ENCODE measurements at places on chromosomes 2 and 18.

DNA sequence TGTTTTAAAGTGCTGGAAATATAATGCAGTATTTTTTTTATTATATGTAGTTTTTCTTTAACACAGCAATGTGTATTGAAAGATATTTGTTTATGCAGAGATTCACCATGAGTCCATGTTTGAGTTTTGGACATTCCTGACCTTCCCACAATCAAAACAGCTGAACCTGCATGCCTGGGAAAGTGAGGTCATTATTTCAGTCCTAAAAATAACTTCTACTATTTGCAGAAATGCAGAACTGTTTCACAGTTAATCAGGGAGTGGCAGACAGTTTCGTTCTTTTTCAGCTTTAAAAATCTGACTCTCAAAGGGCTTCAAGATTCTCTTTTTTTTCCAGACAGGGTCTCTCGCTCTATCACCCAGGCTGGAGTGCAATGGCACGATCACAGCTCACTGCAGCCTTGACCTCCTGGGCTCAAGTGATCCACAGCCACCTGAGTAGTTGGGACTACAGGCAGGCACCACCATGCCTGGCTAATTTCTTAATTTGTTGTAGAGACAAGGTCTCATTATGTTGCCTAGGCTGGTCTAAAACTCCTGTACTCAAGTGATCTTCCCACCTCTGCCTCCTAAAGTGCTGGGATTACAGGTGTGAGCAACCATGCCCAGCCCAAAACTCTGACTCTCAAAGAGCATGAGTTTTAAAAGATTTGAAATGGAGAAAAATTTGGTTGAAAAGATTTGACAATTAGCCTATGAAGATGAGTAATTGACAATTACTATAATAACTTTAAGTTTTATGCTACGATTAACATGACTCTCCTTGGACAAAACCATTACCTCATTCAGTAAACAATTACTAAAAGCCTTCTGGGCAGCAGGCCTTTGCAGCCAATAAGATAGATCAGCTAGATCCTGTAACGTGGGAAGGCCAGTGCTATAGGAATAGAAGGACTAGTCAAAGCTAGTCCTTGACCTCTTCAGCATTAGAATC, 5.0 kb upstream of the MYL12B start:
- DNase-seq, result no peak

- DNase-seq, result no peak
Measured at GRCh38 chr2:213237251-213237650, 47.0 kb upstream of the SPAG16 start.

DNA sequence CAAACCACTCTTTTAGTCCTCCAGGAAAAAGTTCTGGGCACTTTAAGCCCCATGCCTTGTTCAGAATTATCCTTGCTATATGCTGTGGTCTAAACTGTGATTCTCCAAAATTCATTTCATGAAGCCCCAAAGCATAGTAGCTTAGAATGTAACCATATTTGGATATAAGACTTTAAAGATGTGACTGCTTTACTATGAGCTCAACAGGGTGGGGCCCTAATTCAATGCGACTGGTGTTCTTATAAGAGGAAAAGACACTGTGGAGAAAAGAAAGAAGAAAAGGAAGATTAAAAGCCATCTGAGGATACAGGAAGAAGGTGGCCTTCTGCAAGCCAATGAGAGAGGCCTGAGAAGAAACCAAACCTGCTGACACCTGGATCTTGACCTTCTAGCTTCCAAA, 174.8 kb downstream of the GALNT13 start:
- DNase-seq, result no peak

GRCh38 chr2:216495656-216496055, 3.0 kb upstream of the RPL37A start:
- DNase-seq, result no peak

DNA sequence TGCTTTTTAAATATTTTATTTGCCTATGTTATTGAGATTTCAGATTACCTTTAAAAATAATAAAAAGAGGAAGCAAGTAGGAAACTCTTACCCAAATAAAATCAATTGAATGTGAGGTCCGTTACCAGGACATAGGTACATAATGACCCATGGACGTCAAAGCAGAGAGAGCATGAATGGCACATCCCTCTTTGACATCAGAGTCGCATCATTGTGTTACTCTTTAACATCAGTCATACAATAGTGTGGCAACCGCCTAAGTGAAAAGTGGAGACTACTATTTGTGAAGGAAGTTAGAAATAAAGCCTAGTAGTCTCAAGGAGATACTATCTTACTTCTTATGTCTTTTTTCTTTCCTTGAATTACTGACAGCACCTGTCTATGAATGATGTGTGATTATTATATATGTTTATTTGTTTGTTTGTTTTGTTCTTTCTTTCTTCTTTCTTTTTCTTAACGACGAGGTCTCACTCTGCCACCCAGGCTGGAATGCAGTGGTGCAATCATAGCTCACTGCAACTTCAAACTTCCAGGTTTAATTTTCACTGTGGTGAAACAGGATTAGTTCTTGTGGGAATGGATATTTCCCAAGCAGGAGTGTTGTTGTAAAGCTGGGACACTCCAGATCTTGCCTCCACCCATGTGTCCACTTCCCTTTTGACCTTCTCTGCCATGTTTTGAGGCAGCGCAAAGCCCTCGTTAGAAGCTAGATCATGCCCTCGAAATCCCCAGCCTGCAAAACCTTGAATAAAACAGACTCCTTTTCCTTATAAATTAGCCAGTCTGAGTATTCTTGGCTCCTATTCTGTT, 407.2 kb upstream of the NETO1 start:
- DNase-seq, result no peak

DNA sequence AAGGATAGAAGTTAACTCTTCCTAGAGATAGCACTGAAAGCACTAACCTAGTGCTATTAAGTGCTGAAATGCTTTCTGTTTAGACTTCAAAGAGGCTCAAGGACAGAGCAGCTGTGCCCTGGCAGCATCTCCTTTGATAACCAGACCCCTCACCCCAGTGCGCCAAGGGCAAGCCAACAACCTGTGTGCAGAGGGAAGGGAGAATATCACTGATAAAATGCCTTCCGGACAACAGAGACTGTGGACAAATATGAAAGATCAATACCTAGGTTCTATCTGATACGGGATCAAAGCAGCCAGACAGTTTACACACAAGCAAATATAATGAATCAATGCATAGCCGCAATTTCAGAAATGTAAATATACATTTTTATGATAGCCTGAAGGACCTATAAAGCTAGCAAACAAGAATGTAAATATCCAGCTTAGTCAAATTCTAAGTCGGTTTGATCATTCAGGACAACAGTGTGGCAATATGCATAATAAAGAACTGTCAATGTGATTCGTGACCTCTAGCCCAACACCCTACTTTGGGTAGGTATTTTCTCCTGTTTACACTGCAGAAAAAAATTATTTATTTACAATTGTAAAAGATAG, 91.8 kb upstream of the RFX8 start:
- no peak for DNase-seq

DNA sequence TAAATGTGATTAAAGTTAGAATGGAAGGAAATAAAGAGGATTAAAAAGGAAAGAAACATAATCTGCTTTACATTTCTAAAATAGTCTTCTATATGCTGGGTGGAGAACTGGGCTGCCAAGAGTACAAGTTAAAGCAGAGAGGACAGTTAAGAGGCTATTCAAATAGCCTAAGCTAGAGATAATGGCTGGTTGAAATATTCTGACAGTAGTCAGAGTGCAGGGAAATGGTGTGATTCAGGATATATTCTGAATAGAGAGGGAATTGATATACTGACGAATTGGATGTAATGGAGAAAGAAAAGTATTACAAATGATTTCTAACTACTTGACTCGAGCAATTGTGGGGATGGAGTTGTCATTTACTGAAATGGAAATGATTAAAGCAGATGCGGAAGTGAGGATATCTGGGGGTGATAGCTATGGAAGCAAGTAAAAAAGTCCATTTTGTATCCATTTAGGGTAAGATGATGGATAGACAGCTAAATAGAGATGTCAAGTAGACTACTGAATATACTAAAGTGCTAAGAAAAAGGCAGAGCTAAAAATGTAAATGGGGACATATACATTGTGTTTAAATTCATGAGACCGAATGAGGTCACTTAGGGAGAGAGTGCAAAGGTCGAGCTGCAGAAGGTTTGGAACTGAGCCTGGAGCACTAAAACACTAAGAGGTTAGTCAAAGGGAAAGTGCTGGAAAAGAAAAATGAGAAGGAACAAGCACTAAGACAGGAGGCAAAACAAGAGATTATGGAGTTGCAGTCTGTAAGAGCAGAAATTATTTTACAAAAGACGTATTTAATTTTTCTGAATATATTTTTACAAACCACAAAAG, 696.8 kb downstream of the LRRTM4 start:
- DNase-seq, result no peak

GRCh38 chr2:36539631-36540030, 58.3 kb downstream of the FEZ2 start:
- no peak for DNase-seq

GRCh38 chr2:214492152-214492551, 81.3 kb downstream of the VWC2L start:
- DNase-seq, result no peak

DNA sequence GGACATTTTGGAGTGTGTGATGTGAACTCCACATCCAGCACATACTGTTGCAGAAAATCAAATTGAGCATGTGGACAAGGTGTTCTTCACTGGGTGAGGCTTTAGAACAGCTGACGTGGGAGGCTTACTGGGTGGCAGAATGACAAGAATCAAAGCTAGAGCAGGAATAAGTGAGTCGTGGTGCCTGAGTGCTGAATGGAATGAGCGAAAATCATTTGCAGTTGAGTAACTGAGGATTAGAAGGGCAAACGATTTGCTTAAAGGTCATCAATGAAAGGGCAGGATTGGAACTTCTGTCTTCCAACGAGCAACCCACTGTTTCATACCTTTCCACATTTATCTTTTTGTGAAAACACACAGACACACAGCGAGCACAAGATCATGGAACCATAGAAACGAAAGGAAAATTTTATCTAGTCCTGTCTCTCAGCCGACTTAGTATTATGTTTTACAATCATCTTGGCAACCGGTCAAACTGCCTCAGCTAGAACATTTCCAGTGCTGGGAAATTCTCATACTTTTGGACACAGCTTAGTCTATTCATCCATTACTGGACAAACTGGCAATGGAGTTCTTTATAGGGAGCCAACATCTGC, 7.2 kb upstream of the DAW1 start:
- no peak for DNase-seq

DNA sequence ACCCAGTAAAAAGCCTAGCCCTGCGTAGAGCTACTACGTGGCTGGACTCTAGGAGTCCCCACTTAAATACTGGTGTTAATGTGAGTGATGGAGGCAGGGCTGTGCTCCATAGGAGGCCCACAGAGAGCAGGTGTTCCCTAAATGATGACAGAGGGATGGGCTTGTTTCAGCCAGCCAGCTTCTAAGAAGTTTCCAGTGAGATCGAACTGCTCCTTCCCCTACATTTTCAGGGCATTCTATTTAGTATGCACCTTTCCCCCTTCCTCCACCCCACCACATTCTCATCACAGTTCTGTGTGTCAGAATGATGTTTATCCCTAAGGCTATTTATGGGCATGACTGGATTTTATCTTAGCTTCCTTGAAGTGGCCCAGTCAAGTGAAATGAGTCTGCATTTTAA, 213.0 kb downstream of the TRIB2 start:
- no peak for DNase-seq

GRCh38 chr2:240959214-240959940, 39.0 kb upstream of the SNED1 start:
- no peak for DNase-seq

DNA sequence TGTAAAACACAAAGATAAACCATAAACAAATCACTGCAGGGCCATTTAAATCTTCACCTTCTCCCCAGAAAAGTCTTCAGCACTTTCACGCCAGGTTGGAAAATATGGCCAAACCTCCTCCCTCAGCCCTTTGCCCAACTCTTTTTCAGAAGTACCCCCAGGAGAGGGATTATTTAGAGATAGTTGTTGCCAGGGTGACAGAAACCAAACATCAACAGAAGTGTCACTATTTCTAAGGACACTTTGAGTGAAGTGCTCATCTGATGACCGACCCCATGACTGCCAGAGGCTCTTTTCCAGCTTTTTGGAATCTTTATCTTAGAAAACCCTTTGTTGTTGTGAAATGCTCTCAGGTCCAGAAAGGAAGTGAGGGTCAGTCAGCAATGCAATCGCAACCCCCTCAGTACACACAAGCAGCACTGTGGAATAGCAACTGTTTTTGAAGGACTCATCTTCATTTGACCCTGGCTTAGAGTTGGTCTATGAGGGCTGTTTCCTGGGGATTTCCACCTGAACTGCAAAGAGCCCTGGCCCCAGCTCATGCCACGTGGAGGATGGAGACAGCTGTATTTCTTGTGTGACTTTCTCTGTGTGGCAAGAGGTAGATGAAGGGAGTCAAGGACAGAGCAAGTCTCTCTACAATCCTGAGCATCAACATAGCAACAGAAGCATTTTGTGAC, 114.0 kb upstream of the STON1 start:
- no peak for DNase-seq

- DNase-seq, result no peak
Measured at GRCh38 chr2:110931648-110932047, 189.1 kb upstream of the BCL2L11 start.

GRCh38 chr2:208415897-208416296, 9.3 kb downstream of the PTH2R start:
- DNase-seq, result no peak

DNA sequence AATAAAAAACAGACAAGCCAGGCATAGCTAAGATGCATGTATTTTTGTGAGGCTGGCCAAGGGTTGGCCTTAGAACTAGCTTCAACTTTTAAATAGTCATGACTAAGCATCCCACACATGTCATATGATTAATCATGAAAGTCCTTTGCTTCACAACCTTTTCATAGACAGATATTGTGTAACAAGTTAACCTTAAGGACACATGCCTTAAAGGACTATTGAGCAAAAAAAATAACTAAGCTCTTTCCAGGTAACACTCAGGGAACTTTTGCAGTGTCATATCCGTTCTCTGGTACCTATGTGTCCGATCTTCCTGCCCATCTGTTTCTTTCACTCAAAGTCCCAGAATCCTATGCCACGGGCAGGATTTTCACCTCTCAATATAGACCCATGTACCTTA, 498.4 kb downstream of the STK39 start:
- no peak for DNase-seq

DNA sequence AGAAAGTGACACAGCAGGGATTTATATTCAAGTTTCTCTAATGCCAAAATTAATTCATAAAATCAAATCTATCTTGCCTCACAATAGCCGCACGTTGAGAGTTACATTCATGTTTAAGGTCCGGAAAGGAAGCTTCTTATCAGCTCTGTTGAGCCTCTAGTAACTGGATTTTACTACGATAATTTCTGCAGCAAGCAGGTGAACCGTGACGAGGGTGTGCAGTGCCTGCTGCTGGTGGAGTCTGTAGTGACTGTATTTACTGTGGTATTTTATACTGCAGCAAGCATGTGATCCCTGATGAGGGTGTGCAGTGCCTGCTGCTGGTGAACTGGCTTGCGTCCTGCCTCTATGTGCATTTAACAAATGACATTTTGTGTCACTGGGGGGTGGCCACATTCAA, 120.0 kb downstream of the SNTG2 start:
- no peak for DNase-seq
